ENCODE measurements at places on chromosomes 4 and X.

GRCh38 chrX:120365320-120365719, 3.4 kb downstream of the ATP1B4 start:
- DNase-seq: peak; percentile 16

DNA sequence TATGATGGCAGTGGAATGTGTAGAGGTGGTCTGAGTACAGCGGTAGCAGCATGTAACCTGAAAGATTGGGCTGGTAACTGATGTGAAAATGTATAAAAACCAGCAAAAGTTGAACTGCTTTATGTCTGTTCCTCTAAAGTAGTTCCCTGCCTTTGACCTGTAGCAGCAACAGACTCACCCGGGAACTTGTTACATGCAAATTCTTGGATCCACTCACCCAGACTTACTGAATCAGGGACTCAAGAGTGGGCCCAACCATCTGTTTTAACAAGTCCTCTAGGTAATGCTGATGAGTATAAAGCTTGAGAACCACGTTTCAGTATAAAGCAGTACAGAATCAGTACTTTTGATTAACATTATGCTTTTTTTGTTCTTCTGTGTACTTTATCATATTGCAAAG, 84.7 kb downstream of the RAP1GDS1 start:
- no peak for DNase-seq

DNA sequence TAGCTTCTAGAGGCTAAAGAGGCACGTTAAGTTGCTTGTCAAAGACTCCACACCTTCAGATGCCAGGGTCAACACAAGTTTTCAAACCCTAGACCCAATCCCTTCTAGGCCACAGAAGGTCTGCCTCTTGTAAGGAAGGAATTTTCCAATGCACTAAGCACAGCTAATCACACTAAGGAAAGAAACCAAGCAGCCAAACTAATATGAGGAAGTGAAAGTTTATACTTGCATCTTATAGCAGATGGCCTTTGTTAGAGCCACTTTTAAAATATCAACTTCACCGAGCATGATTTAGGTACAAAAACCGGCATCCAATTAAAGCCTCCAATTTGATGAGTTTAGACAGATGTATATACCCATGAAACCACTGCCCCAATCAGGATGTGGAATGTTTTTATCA, 9.9 kb downstream of the FHL1 start:
- DNase-seq: no peak

DNA sequence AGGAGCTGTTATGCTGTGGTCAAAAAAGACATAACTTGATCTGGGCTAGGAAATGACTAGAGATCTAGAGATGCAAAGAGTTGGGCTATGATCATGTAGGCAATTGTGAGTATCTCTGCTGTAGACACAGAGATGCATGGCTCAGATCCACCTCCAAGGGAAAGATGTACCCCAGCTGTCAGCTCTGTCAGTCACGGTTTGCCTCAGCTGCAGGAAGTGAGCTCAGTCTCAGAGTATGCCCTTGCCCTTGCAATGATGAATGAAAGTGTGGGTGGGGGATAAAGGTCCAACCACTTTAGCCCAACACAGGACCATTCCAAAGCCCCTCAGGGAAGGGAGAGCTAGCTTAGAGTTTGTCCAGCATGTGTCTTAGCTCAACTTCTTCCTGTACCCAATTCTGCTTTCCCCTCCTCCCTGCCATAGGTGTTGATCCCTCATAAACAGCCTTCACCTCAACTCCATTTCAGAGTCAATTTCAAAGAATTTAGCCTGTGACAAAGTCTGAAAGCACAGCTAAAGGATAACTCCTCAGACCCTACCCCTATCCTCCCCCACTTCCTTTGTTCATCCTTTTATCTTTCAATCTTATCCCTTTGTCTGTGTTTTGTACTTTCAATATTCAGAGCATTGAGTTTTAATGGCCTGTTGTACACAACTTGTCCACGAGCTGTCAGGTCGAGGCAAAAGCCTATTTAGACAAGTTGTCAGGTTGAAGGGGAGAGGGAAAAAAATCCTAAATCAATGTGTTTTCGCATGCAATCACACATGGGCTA, 90.6 kb downstream of the MID1IP1 start:
- DNase-seq: no peak

GRCh38 chr4:5824635-5825034, 68.3 kb downstream of the CRMP1 start:
- no peak for DNase-seq

DNA sequence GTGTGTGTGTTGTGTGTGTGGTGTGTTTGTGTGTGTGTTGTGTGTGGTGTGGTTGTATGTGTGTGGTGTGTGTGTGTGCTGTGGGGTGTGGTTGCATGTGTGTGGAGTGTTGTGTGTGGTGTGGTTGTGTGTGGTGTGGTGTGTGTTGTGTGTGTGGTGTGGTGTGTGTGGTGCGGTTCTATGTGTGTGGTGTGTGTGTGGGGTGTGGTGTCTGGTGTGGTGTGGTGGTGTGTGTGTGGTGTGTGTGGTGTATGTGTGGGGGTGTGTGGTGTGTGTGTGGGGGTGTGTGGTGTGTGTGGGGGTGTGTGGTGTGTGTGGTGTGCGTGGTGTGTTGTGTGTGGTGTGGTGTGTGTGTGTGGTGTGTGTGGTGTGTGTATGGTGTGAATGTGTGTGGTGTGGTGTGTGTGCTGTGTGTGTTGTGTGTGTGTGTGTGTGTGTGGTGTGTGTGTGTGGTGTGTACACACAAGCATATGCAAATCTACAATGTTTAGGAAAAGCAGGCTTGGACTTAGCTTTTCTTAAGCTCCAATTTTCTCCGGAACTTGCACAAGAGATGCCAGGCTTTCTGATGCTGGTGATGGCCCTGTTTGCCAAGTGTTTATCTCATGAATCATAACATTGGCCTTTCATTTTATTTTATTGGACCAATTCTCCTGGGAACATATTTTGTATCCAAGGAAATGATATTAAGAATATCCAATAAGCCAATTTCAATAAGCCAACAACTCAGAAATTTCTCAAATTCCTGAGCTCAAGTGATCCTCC, 148.7 kb downstream of the SPATA18 start:
- no peak for DNase-seq

- DNase-seq: no peak
These were observed 45.6 kb upstream of the MED14 start for GRCh38 chrX:40780951-40781350.

DNA sequence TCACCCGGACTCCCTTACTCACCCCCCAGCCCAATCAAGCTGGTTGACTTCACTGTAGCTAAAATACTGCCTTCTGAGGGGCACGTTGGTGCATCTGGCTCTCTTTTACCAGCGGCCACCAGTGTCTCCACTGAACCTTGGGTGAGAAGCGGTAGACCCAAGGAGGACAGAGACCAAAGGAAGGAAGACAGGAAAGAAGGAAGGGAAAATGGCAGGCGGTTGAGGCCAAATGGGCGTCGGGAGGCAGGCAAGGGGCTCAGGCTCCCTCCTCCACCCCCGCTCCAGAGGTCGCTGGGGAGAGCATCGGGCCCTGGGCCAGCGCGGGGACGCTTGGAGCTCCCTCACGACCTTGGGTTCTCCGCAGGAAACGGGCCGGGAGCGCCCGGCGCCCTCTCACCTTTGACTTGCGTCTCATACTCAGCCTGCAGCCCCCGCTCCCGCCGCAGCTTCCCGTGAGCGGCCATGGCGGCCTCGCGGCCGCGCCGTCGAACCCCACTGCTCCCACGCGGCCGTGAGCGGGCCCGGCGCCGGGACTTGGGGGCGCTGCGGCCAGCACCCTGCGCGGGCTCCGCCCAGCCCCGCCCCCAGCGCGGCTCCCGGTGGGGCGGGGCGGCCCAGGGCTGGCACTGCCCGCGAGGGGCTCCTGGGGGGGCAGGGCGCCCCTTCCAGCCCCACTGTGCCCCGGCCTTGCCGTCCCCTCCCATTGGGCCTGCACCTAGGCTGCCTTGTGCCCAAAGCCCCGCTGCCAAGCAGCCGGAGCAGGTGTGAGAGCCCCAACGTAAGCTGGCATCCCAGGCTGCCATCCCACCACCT, at the start of gene ARHGAP4:
Gene ARHGAP4 (minus strand): TSS at position 526 of the 813 bp plus-strand sequence. CDS start 62 bp downstream, at position 464.
- DNase-seq: peak; percentile 51

- DNase-seq: no peak
These were observed 44.7 kb downstream of the PTTG2 start for GRCh38 chr4:38004887-38005286.

DNA sequence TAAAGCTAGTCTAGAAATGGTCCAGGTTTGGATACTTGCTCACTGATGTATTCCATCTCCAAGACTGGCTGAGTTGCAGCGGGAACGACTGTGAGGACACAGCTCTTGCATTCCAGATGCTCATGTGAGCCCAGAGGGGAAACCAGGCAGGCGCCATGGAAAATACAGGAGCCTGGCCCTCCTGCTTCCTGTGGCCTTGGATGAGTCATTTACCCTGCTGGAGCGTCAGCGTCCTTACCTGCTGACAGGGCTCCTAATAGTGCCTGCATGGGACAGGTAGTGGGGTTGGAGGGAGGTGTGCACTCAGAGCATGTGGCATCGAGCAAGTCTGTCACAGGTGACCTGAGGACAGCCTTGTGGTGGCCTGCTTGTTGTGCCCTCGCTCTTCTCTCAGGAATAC, 69.4 kb downstream of the NSG1 start:
- DNase-seq: no peak

DNA sequence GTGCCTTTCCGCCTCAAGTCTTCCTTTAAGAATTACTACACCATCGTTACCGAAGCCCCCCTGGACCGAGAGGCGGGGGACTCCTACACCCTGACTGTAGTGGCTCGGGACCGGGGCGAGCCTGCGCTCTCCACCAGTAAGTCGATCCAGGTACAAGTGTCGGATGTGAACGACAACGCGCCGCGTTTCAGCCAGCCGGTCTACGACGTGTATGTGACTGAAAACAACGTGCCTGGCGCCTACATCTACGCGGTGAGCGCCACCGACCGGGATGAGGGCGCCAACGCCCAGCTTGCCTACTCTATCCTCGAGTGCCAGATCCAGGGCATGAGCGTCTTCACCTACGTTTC, 2.2 kb downstream of the PCDH10 start:
- DNase-seq: no peak

DNA sequence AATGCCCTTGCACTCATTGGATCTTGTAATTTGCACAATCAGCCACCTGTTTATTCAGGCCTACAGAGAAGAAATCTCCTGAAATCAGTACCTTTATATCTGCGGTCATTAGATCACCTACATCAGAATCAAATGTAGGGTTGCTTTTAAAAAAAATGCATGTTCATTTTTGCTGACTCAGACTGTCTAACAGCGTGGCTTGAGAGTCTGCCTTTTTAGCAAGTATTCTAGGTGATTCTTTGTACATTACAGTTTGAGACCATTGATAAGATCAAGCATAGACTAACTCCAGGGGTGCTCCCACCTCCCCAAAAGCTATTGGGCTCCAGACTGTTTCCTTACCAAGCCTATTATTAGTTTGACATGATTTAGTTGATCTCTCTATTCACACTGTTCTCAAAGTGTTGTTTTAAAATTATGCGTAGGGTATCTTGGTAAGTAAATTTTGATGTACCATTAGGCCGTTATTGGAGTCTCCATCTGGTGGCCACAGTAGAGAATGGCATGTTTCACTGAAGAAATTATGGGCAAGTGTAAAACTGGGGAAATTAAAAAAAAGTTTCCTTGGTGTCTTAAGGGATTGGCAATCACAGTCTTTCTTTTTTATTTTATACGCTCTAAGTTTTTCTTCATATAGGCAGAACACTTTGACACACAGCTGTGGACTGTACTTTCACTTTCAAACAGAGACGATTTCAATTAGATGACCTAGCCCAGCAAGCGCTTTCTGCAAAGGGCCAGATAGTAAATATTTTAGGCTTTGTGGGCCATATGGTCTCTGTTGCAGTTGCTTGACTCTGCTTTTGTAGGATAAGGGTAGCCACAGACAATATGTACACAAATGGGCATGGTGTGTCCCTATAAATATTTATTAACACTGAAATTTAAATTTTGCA, 33.7 kb upstream of the MSL3 start:
- DNase-seq: peak; percentile 29

DNA sequence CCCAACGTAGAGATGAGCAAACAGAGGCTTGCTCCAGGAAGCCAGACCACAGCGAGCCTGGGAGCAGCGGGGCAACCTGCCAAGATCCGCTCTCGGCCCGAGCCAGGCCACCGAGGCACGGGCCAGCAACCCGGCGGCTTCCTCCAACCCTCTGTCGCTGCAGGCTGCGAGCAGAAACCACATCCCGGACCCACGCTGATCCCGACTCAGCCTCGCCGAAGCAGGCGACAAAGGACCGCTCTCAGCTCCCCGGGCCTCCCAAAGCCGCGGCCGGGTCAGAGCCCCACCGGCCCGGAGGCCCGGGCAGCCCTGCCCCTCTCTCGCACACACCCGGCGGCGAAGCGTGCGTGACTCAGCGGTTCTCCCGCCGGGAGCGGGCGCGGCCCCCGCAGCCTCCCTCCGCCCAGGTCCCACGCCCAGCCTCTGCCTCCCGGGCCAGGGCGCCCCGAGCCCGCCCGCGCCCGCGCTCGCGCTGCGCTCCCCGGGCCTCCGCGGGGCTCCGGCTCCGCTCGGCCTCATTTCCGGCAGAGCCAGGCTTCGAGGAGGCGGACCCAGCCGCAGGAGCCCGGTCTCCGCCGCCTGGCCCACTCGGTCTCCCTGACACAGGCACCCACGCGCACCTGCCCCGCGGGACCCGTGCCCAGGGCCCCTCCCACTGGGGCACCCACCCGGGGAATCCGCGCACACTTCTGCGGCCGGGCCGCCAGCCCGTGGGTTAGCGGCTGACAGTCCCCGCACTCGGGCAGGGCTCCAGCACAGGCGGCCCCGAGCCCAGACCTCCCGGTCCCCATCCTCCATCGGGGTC, 1.7 kb downstream of the PPP2R2C start:
- no peak for DNase-seq

DNA sequence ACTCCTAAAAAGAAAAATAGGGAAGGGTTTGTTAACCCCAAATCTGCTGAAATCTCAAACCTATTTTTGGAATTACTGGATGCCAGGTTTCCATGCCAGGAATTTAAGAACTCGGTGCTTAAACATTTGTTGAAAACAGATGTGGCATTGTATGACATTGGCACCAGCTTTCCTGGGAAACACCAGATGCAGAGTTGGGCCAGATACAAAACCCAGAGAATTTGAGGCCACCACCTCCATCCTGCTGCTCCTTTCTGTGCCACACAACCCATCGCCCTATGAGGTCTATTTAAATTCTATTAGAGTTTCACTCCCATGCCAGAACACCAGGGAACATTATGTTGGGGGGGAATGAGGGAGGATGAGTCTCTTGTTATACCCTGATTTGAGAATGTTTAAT, 71.7 kb downstream of the ARAP2 start:
- no peak for DNase-seq

- no peak for DNase-seq
These were observed 163.6 kb downstream of the FBXO8 start for GRCh38 chr4:174119830-174120229.

GRCh38 chr4:24210332-24210902, 320.6 kb upstream of the PPARGC1A start:
- DNase-seq: no peak

GRCh38 chr4:38675146-38676121, 11.4 kb downstream of the KLF3 start:
- peak; percentile 78 for DNase-seq

- no peak for DNase-seq
These were observed 33.5 kb downstream of the NYX start for GRCh38 chrX:41480508-41481260.

All from CD4-positive, alpha-beta T cell treated with Interleukin-1 beta for 1 hour (primary cell).